ENCODE measurements at places on chromosomes 6 and 20.
A peak's percentile ranks its signal among the peaks of the same experiment; 100 is the strongest.

- DNase-seq, result no peak
Observed at GRCh38 chr6:87658516-87658915, 43.5 kb downstream of the AKIRIN2 start.

DNA sequence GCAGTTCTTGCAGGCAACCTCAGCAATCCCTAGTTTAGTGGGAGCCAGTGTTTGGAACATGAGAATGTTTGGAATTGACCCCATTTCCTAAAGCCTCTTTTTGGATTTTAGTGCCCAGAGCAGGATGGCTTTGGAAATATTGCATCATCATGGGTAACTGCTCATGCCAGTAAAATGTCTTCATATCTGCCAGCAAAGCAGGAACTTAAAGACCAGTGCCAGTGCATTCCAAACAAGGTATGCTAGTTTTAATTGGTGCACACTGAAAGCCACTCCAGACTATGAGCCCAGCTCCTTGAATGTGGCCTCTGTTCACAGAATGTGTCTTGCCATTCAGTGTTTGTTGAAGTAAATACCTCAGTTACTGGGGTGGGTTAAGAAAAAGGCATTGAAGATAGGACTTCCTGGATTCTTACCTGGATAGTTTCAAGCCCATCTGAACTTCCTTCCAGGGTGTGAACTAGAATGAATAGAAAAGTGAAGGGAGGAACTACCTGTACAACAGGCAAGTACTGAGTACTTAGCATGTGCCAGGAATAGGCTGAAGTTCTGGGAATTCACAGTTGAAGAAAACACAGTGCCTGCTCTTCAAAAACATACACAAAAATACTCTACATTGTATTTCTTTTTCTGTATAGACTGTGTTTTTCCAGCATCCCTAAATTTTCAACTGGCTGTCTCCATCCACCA is 70.5 kb downstream of the COL19A1 start:
- peak; percentile 42 for DNase-seq

DNA sequence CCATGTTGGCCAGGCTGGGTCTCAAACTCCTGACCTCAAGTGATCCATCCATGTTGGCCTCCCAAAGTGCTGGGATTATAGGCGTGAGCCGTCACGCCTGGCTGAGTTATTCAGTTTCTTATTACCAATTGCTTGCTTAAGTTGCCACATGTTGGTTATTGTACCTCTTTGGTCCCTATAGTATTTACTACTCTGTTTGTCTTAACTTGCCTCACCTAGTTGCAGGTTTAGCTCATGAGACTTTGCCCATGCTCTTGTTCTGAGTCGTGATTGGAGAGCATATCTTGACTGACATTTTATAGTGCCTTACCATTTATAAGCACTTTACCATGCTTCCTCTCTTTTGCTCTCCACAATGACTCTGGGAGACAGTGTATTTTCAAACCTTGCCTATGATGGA is 134.2 kb upstream of the HDGFL1 start:
- no peak for DNase-seq

- no peak for DNase-seq
Observed at GRCh38 chr20:63651942-63652191, 1.4 kb downstream of the STMN3 start.

DNA sequence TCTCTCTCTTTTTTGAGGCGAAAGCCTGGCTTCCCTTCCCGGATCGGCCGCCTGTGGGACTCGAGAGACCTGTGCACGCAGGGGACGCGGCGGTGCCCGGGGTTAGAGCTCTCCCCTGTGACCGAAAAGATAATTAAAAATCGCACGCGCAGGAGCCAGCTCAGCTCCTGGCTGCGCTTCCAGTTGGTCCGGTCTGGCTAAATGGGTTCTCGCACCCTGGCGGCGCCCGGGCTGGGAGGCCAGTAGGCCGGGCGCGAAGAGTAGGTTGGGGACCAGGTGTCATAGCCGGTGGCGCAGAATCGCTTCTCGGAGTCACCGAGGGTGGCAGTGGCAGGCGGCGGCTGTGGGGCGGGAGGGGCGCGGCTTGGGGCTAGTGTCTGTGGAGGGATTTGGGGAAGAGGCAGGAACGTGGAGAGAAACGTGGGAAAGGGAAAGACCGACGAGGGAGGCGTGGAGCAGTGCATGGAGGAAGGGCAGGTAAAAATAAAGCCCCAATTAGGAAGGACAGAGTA is 41.9 kb upstream of the SUPT3H start:
- DNase-seq, result no peak

DNA sequence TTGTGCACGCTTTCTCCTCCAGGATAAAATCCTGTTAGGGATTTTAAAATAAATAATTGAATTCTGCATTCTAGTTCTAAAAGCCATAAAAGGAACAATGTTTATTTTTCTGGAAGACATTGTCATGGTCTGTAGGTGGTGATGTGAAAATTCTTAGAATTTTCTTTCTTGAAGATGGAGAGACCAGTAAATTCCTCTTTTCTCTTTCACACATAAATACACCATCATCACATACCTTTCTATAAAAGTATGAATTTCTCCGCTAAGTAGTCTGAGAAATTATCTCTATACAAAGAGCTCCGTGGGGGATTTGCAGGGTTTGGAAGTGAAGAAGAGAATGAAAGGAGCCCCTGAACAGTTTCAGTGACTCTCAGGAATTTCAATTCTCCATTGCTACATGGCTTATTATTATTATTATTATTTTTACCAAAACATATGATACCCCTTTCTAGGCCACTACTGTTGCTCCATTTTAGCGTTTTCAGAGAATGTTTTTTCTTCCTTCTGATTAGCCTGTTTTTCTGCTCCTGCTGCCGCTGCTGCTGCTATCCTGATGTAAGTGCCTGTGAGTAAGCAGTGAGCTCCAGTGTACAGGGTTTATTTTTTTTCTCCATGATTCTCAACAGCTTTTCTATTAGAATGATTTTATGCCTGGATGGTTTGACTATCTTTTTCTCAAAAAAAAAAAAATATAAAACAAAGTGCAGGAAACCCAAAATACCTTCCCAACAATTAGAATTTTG is 145.8 kb downstream of the SAMD5 start:
- DNase-seq, result no peak

DNA sequence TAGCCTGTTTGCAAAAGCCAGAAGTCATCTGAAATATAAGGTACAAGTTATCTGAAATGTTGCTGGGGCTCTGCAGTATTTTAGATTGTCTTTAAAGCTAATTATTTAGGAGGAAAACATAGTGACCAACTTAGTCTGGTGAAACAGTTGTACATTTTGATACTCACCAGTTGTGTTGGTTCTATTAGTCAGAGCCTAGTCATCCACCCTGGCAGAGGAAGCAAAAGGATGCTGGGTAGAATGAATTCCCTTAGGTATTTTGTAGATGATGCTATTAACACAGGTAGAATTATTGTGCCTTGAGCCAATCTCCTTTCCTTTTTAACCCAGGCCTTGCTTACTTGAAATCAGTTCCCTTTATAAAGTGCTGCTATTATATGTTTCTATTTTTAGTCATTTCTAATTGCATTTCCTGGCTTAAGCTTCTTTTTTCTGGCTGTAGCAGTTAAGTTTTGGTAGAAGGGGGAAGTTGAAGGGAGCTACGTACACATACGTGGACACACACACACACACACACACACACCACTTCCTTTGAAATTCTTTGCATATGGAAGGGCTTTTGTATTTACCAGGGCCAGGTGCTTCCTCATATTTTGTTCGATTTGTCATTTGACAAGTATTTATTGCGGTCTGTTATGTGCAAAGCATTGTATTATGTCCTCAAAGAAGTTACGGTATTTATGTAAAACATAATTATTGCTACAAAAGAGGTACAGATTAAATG is 82.4 kb downstream of the RTN4IP1 start:
- DNase-seq, result peak; percentile 87

GRCh38 chr6:105868823-105869460 is 217.2 kb upstream of the PRDM1 start:
- DNase-seq, result no peak

GRCh38 chr6:158865769-158866168 is 46.6 kb upstream of the EZR start:
- DNase-seq, result no peak

- no peak for DNase-seq
Observed at GRCh38 chr6:10248378-10248843, 166.5 kb downstream of the TFAP2A start.

DNA sequence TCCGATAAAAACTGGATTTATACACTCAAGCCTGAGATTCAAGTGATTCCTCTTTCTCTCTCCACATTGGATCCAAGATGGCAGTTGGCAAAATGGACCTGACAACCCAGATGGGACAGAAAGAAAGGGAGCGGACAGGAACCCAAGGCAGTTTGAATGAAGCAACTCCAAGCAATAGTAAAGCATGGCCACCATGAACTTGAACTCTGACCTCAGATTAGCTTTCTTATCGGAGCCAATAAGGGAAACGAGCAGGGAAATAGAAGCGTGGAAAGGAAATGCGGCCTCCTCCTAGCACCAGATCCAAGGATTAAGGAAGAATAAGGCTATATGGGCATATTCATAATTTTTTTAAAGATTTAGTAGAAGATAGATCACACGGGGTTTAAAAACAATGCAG is 213.4 kb upstream of the RIN2 start:
- no peak for DNase-seq

DNA sequence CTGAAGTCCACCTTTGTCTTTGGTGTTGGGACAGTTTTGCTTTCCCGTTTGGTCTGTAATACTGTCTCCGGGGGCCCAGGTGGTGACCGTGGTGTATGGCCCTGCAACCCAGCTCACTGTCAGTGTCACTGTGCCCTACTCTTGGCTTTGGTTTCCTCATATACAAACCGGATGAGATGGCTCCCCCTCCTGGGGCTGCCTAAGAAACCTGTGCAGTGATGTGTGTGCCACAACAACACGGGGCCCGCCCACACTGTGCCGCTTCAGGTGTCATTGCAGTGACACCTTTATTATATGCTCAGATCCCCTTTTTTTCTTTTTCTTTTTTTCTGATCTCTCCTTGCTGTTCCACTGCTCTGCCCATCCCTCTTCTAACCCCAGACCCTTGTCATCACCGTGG is 73.9 kb downstream of the RAMACL start:
- no peak for DNase-seq

DNA sequence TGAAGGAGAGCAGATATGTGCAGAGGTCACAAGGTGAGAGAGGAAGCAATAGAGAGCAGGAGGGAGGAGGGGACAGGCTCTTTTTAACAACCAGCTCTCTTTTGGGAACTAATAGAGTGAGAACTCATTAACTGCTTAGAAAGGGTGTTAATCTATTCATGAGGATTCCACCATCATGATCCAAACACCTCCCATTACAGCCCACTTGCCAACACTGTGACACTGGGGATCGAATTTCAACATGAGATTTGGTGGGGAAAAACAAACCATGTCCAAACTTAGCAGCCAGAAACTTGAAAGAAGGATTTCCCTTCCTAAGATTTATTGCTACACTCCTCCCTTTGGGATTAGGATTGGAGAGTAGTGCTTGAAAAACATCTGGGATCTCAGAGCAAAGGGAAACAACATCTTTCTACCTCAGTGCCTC is 135.5 kb upstream of the PLCB4 start:
- DNase-seq, result no peak

GRCh38 chr6:49284180-49284579 is 178.9 kb downstream of the MMUT start:
- no peak for DNase-seq

DNA sequence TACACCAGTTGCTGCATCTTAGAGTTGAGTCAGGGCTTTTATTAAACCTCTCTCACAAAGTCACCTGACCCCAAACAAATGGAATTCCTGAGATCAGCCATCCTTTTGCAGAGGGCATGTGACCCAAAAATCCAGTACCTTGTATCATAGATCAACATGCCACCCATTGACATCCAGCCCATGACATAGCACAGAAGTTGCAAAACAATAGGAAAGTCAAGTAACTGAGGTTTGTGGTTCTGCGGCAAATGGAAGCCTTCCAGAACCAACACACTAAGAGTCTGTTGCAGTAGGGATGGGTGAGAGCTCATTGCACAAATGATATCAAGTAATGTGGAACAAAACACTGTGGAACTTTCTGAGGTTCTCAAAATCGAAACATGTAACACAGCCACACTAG is 111.2 kb downstream of the PDE7B start:
- peak; percentile 85 for DNase-seq

DNA sequence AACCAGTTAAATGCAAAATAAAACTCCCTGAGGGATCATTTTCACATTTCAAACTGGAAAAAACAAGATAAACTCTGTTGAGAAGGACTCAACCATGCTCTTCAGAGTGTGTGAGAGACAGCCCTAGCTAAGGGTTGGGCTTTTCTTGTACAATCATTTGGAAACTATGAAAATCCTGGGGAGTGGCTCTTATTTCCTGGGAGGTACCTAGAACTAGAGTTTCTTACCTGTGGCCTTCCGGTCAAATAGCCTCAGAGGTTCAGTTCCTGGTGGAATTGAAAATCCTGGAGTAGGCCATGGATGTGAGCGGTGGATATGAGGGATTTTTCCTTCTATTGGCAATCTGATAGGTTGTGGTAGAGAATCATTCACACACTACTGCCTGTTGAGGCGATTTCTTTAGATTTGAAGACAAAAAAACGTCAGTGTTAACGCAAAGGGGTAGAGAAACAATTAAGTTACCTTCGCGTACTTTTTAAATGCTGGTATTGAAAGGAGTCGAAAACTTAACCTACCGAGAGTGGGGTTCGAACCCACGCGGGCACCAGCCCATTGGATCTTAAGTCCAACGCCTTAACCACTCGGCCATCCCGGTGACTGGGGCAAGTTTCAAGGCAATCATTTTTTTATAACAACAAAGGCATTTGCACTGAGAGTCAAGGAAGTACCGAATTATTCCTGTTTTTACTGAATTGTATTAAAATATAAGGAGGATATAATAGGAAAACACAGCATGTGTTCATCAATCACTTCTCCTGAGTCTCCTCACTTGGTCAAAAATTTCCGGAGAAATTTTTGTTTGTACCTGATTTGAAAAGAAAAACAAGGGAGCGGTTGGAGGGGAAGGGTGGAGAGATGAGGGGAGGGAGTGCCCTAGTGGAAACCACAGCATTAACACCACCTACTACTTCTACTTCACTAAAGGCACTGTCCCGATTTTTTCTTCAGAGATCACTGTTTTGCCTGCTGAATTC is 191.3 kb downstream of the OR2B2 start:
- no peak for DNase-seq

DNA sequence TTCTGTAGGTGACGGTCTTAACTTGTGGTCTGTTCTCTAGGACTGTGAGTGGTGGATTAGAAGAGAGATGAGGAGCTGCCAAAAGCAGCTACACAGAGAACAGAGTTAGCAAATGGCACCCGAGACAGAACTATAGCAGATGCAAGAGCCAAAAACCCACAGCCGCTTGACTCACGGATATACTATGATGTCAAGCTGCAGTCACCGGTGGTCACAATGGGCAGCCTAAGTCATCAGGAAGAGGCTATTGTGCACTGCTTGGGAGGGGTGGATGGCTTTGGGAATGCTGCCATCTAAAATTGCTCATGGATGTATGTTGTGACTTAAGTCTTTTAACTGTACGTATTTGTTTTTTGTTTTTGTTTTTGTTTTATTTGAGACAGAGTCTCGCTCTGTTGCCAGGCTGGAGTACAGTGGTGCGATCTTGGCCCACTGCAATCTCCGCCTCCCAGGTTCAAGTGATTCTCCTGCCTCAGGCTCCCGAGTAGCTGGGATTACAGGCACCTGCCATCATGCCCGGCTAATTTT is at the start of gene GTSF1L:
TSS of gene GTSF1L (minus strand) at position 192 of the 528 bp plus-strand sequence. CDS start 308 bp downstream, outside the sequence.
- no peak for DNase-seq
